Stimulated activated CD4-positive, alpha-beta T cell treated with anti-CD3 and anti-CD28 coated beads, Interleukin-4, amount 100 ng/mL, for 1 hour (primary cell): ENCODE measurements at places on chromosomes 12 and 14.

DNA sequence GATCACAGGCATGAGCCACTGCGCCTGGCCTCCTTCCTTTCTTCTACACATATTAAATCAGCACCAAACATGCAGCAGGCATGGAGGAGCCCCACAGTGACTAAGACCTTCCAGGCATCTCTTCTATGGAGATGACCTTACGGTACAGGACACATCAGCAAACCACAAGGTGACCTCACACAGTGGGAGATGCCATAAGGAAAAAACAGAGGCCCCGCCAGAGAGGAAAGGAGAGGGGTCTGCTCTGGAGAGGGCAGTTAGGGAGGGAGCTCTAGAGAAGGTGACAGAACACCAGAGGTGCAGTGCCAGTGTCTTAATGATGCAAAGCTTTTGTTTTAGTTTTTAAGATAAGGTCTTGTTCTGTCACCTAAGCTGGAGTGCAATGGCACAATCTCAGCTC is 81.1 kb upstream of the ESRRB start:
- no peak for DNase-seq

DNA sequence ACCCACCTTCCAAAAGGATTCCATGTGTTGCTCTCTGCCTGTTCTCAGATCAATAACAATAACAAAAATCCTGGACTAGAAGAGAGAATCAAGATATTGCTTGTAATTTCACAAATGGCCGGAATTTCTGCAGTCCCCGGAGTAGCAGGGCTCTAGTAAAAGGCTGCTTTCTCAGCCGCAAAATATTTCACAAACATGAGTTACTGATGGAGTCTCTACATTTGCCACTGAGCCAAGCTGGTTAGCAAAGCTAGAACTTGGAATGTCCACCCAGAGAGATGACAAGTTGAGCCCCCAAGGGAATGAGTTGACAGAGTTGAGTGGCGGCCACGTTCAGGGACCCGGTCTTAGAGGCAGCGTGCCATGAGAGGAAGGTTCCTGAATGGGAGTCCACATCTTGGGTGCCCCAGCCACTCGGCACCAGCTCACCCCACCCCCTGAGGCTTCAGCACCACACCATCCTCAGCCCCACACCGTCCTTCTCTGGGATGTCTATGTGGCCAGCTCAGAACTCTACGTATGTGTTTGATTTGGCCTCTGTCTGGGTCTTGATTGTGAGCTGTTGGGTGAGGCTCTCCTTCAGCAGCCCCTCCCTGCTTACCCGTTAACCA is 15.9 kb downstream of the FBLN5 start:
- no peak for DNase-seq

DNA sequence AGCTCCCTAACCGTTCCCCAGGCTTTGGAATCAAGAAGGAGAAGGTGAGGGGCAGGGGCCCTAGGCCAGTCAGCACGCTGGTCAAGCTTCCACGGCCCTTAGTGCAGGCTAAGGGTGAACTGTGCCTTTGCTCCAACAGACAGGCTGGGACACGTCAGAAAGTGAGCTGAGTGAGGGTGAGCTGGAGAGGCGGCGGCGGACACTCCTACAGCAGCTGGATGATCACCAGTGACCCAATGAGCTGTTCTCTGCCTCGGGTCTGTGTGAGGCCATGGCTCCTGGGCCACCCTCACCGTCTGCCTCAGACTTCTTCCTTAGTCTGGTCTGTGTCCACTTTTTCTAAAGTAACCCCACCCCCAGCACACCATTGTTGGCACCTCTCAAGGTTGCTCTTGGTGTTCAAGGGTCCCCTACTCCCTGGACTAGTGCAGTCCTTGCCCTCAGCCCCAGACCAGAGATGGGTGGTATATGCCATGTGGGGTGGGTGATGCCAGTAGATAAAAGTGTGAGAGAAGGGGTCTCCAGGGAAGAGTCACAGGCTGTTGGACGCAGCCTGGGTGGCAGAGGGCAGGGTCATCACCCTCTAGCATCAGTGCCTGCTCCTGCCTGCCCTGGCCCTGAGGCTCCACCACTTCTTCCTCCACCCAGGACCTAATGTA is 20.7 kb downstream of the PRPF40B start:
- no peak for DNase-seq

DNA sequence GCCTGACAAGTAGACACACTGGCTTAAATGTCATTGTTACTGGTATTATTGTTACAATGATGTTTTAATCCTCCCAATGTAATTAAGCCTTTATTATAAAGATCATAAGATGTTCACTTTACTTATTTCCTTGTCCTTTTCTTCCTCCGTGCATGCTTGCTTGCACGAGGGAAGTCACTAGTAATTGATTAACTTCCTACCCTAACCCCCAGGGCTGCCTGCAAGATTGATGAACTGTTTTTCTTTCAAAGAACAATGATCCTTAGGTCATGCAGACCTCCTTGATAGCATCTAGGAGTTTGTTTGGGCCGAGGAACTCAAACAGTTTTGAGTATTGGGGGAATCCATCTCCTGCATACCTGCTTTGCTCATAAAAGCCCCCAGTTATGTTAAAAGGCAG is 43.0 kb downstream of the GLRX5 start:
- no peak for DNase-seq
